ENCODE measurements at places on chromosomes 7 and 10.
A peak's percentile ranks its signal among the peaks of the same experiment; 100 is the strongest.

GRCh38 chr10:68171539-68172080, 60.3 kb downstream of the ATOH7 start:
- DNase-seq = no peak

GRCh38 chr10:15821046-15821683, 39.1 kb downstream of the MINDY3 start:
- DNase-seq = no peak

- no peak for DNase-seq
Measured at GRCh38 chr10:69327463-69328379, 49.4 kb downstream of the HK1 start.

DNA sequence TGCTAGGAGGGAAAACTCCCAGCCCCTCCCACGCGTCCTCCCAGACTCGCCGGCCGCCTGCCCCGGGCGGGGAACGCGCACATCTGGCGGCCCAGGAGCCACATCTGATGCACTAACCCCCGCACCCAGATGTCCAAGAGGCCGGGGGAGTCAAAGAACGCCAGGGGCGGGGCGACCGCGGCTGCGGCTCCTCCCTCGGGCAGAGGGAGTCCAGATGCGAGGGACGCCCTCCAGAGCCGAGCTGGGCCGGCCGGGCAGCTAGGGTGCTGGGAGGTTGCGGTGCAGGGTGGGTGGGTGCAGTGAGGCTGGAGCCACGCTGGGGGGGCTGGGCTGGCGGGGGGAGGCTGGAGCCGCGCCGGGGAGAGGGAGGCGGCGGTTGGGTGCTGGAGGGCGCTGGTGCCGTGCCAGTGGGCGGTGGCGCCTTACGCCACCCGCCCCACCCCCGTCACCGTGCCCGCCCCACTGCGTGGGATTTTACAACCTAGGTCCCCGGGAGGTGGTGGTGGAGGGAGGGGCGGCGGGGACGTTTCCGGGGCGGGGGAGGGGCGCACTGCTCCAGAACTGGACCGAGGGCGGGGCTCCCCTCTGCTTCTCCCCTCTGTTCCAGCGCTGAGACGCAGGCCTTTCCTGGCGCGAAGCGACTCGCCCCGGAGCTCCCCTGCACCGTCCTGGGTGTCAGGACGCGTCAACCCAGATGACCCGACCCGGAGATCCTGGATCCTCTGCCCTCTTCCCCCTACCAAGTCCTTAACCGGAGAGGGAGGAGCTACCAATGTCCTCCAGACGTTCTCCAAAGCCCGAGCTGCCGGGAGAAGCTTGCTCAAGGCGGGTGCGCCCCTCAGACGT, 109.1 kb downstream of the REEP3 start:
- peak; percentile 49 for DNase-seq

- DNase-seq = no peak
Measured at GRCh38 chr10:43206391-43207235, 60.3 kb downstream of the RASGEF1A start.

GRCh38 chr10:55867848-55868247, 493.2 kb downstream of the ZWINT start:
- no peak for DNase-seq

DNA sequence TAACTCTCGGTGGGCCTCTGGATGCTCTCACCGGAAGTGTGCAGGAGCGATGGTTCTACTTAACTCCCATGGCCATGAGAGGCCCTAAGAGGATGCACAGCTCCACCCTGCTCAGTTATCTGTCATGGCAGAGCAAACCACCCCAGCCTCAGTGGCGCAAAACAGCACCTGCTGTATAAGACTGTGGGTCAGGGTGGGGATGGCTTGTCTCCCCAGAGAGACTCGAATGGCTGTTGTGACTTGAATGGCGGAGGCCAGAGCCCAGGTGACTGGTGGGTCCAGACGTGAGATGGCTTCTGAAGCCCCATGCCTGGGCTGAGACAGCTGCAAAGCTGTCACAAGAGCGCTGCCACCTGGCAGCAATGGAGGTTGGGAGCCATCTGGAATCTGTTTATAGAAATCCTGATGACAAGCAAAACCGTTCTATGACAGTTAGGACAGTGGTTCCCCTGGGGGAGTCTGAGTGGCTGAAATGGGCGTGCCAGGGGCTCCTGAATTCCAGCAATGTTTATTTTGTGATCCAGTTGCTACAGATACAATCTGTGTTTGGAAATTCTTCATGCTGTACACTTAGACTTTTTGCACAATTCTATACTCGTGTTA, 490.5 kb downstream of the TCERG1L start:
- DNase-seq = no peak

DNA sequence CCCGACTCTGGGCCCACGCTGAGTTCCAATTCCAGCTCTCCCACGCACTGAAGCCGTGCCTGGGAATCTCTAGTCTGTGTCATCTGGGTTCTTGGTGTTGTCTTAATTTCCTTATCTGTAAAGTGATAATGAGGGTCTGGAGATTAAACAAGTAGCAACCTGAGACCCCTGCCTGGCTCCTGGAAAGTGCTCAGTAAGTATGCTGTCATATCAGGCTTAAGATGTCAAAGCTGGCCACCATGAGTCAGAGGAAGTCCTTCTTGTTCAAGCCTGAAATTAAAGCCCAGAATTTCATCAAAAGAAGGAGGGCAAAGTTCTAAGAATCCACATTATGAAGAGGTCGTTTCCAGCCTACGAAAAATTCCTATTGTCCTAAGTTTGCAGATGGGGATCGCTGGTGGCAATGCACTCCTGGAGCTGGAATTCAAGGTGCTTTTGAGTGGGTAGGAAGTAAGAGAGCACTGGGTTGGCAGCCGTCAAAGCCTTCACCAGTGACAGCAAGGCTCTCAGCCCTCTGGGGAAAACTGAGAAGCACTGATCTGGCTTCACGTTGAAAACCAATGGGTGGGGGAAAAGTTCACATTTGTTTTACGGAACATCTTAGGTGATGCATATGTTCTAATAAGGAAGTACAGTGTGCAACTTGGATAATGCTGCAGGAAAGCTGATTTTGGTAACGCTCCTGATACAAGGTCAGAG, 50.3 kb upstream of the NCAPG2 start:
- no peak for DNase-seq

GRCh38 chr10:132961787-132962622, 19.6 kb upstream of the CFAP46 start:
- peak; percentile 46 for DNase-seq

- DNase-seq = no peak
Measured at GRCh38 chr10:44923611-44924010, 12.5 kb downstream of the TMEM72 start.

DNA sequence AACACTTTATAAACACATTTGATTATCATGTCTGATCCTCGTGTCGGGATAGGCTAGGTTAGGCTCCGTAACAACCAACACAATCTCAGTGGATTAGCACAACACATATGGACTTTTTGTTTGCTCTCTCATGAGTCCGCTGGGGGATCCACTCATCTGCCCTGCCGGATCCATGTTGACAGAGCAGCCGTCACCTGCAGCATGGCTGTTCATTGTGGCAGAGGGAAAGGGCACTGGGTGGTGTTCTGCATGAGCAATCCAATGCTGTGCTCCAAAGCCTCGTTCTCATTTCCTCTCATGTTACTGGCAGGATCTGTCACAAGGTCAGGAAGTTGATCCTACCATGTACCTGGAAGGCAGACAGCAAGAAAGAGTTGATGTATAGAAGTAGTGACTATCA, 62.5 kb upstream of the RAPGEF5 start:
- no peak for DNase-seq

- no peak for DNase-seq
Measured at GRCh38 chr7:138902161-138902560, 79.0 kb downstream of the KIAA1549 start.

DNA sequence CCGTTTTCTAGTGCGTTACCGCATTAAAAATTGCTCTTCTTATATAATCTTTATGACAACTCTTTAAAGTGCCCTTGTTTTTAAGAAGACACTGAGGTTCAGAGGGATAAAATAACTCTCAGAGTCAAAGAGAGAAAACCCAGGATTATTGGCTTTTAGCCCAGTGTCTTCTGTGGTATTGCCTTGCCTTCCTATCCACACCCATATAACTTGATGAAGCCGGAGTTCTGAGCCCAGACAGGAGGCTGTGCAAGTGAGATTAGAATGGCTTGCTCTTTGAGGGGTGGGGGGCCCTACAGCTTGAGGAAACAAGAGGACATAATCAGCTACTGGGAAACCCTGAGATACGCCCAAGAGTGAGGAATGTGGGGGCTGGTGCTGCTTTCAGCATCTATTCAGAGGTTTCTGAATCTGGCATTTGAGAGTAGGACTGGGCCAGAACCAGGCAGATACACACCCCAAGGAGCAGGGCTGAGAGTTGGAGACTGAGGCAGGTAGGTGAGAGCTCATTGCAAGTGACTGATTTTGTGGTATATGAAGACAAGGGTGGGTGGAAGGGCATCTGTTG, 2.3 kb downstream of the PRXL2A start:
- no peak for DNase-seq

- no peak for DNase-seq
Measured at GRCh38 chr10:20017961-20018360, 201.7 kb downstream of the PLXDC2 start.

- DNase-seq = no peak
Measured at GRCh38 chr10:112917681-112918080, 32.4 kb upstream of the TCF7L2 start.

- DNase-seq = no peak
Measured at GRCh38 chr7:46393142-46393541, 472.1 kb upstream of the IGFBP3 start.

DNA sequence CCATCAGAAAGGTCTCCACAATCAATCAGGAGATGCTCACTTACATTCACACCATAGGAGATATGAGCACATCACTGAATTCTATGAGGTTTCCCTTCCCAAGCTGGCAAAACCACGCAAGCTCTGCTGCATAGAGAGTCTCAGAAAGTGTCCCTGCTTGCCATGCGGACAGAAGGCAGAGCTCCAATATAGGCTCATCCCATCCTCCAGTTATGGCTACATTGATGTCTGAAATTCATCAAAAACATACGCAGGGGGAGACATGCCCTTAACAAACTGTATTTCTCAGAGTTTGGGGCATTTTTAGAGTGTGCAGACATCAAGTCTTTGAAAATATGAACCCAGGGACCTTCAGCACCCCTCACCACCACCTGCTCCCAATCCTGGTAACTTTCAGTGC, 2.9 kb downstream of the C10orf90 start:
- no peak for DNase-seq

DNA sequence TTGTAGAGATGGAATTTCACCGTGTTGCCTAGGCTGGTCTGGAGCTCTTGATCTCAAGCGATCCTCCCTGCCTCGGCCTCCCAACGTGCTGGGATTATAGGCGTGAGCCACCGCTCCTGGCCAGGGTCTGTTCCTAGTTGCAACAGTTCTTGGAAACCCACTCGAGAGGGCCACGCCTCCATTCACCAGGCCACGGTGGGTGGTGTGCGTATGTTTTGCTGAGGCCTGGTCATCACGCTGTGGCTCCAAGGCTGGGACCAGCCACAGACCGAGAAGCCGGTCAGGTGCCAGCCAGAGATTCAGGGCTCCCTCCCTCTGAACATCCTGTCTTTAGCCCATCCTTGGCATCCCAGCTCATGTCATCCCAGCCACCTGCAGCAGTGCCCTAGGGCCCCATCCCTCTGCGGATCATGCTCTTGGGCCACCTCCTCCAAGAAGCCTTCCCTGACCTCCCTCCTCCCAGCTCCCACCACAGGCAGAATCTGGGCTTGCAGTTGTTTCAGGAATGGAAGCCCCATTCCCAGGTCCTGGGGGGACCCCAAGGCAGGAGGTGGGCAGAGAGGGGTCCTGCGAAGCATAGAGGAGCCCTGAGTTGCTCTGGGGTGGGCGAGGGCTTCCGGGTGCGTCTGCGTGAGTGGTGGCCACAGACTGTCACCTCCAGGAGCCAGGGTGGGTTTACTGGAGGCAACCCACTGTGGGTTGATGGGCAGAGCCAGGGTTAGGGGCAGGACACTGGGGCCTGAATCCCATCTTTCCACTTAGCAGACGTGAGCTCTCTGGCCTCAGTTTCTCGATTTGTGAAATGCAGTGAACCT, 5.2 kb downstream of the LAT2 start:
- no peak for DNase-seq

DNA sequence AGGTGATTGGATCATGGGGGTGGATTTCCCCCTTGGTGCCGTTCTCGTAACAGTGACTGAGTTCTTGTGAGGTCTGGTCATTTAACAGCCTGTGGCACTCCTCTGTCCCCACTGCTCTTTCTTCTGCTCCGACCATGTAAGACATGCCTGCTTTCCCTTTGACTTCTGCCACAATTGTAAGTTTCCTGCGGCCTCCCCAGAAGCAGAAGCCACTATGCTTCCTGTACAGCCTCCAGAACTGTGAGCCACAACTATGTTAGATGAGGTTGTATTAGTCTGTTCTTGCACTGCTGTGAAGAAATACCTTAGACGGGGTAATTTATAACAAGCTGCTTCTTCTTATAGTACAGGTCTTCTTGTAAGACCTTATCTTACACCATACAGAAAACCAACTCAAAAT, 241.7 kb upstream of the KLF14 start:
- DNase-seq = no peak

GRCh38 chr7:26267601-26268166, 24.0 kb upstream of the SNX10 start:
- no peak for DNase-seq
